Foreskin fibroblast (primary cell): ENCODE measurements at places on chromosomes 2 and 18.

DNA sequence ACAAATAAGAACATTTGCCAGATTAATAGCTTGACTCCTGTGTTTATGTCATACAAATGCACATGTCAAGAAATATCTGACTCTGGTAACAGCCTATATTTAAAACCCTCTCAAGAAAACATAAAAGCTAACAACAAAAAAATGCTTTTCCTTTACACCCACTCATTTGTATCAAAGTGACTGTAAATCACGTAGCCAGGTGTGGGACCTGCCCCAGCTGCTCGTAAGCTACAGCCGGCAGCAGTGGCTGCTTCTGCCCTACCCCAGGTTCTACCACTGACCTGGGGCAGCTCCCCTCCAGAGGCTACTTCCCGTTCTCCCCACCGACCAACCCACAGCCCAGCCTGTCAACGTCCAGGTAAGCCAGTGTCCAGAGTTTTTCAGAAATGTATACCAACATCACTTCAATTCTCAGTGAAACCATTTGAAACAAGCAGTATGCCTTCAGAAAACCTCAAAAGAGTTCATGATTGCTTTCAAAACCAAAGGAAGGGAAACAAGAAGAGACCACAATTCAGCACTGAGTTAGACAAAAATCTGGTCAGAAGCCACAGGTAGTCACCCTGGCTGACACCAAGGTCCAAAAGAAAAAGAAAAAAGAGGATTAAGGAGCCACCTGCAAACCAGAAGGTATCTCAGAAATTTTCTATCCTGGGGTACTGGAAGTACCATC, 40.4 kb downstream of the KIDINS220 start:
- DNase-seq: no peak

- no peak for DNase-seq
Measured at GRCh38 chr18:7116792-7117389, 706 bp downstream of the LAMA1 start.

- DNase-seq: no peak
Measured at GRCh38 chr2:149049142-149049541, 10.6 kb downstream of the LYPD6B start.

DNA sequence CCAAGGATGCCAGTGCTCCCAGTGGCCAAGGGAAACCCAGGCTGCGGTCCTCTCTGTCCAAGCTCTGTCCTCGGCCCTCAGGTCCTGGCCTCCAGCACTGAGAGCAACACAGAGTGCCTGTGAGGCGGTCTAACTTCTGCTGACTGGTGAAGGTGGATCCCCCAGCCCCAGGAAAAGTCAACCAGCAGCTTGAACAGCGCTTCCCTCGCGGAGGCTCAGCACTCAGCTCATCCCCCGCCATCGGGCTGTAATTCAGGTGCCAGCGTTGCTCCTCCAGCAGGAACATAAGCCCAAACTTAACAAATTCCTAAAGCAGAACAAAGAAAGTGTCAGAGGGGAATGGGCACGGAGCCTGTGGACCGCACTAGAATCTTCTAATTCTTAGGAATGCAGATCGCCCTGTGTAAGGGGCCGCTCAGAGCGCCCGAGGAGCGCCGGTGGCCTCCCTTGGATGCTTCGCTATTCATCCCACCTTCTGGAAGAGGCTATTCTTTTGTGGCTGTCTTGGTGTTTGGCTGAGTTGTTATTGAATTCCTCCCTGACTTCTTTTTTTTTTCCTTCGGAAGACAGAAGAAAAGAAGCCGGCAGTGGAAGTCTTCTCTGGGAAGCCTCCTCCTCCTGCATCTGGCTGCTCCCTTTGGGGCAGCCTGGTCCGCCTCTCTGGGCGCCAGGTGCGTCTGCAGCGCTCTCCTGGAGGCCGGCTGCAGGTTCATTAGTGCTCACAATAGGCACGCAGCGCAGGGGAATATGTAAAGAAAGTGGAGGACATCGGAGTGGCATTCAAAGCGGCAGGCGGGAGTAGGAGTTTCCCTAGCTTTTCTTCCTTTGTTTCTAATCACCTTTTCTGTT, 905.6 kb downstream of the TSN start:
- no peak for DNase-seq

- DNase-seq: no peak
Measured at GRCh38 chr2:236501026-236501425, 68.6 kb upstream of the ACKR3 start.

DNA sequence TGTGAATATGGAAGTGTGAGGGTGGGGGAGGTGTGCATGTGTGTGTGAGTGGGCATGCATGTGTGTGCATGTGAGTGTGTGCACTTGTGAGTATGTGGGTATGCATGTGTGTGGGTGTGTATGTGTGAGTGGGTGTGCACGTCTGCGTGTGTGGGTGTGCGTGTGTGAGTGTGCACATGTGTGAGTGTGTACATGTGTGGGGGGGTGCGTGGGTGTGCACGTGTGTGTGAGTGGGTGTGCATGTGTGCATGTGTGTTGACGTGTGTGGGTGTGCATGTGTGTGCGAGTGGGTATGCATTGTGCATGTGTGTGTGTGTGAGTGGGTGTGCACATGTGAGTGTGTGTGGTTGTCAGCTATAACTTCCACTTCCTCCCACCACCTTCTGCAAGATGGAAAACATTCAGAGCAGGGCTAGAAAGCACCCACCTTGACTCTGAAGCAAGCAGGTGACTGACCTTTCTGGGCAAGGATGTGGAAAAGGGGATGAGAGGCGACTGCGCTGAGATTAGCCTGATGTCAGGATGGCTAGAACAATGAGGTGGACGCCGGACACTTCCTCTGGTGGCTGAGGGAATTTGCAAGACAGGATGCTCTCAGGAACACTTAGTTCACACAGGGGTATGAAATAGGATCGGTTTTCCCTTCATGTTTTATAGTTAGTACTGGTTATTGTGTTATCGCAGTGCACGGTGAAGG, 103.6 kb downstream of the ACKR3 start:
- DNase-seq: no peak

DNA sequence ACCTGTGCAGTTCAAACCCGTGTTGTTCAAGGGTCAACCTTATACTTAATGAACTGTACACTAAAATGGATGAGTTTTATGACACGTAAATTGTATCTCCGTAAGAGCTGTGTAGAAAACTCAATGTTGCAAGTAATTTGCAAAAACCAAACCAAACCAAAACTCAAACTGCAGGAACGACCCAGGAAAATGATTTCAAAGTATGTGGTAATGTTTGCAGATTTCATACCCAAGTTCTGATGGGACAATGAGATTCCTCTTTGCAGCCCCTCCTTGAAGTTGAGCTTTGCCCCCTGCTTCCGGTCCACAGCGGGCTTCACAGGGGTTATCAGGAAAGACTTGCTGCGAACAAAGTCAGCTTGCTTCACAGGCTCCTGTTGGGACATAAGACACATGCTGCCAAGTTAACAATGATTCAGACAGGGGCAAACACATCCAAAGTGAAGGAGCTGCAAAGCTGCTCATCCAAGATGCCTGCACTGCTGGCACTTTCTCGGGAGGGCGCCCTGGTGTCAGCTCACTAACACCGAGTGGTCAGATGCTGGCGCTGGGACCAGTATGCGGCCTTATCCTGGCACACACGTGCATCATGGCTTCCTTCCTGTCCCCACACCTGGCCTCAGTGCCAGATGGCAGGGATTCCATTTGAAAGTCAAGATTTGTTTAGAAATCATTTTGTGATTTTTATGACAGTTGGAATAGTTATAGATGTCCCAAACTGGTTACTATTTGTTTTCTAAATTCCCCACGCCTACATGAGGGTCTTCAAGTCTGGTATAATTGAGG, 65.2 kb upstream of the MGAT4A start:
- no peak for DNase-seq

- no peak for DNase-seq
Measured at GRCh38 chr2:177344316-177344715, 48.3 kb upstream of the AGPS start.

DNA sequence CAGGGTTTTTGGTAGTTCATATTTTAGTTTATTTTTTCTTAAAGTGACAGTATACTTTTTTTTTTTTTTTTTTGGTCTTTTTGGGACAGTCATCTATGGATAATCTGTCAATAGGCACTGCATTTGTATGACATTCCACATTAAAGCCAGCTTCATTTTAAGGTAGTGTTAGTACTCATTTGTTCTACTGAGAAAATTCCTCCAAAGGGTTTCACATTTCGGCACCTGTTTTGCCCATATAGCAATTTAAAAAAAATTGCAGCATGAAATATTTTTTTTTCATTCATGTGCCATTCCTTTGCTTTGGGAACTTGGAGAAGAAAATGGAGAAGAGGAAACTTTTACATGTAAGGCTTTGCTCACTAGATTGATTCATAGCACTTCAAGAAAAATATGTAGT, 276.3 kb upstream of the TCF4 start:
- DNase-seq: no peak
